ENCODE measurements at places on chromosomes 12 and 14.

DNA sequence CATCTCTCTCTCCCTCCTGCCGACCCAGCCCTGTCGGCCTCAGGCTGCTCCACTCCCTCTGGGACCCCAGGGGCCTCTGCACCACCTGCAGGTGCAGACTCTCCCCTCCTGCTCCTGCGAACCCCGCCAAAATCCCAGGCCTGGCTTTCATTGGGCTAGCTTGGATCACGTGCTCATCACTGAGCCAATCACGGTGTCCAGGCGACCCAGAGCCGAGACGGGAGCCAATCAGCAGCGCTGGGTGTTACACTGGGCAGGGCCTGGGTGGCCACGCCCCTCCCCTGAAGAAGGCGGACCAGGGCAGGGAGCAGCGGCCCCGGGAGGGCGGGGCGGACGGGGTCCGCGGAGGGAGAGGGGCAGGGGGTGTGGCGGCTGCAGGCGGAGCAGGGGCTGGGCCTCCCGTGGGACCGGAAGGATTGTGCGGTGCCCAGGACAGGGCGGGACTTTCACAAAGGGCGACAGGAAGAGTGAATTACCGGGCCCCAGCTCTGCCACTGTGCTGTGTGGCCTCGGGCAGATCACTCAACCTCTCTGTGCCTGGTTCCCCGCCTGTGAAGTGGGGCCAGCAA, 66.6 kb upstream of the FBRSL1 start:
- no peak for DNase-seq

DNA sequence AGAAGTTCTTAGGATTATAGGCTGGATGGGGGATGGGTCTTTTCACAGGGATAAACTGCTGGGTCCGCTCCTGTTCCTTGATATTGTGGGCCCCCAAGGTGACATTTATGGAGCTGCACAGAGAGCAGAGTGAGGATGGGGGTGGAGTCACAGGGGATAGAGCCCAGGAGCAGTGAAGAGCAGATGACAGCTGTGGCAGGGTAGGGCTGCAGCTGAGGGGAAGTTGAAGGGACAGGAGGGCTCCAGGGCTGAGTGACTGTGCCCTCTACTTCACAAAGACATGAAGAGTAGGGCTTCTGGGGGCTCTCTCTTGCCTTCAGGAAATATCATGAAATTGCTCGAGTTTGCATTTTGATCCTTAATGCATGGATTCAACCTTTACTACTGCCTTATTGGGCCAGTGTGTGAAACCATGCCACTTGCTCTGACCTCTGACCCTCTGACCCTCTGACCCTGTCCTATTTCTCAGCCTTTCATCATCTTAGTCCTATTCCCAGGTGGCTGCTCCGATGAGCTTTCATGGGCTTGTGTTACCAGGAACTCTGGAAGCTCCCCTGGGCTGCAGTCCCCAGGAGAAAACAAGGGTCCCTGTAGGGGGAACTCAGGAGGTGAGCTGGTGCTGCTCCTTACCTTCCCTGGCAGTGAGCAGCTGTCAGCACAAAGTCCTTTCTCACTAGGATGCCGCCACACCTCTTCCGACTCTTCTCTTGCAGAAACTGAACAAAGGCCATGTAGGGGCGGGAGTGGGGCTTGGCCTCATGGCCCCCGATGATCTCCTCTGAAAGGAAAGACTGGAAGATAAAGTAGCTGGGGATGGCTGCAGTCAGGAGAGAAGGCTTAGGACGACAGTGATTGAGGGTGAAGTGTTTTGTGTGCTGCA, 1.6 kb downstream of the GZMH start:
- no peak for DNase-seq

DNA sequence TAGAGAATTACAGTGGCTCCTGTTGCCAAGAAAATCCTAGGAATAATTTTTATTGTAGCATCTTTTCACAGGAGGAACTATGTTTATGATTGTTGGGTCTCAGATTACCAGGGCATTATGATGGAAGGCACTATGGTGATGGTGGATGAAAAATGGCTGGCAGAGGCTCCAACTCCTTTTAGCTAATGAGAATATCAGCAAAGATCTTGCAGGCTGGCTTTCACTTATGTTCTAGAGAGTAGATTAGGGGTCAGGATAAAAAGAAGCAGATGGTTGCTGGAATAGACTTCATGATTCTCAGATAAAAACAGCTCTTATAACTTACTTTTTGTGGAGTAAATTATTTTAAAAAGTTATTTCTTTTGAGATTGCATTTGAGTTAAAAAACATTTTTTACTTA, 501.9 kb downstream of the TRHDE start:
- no peak for DNase-seq

DNA sequence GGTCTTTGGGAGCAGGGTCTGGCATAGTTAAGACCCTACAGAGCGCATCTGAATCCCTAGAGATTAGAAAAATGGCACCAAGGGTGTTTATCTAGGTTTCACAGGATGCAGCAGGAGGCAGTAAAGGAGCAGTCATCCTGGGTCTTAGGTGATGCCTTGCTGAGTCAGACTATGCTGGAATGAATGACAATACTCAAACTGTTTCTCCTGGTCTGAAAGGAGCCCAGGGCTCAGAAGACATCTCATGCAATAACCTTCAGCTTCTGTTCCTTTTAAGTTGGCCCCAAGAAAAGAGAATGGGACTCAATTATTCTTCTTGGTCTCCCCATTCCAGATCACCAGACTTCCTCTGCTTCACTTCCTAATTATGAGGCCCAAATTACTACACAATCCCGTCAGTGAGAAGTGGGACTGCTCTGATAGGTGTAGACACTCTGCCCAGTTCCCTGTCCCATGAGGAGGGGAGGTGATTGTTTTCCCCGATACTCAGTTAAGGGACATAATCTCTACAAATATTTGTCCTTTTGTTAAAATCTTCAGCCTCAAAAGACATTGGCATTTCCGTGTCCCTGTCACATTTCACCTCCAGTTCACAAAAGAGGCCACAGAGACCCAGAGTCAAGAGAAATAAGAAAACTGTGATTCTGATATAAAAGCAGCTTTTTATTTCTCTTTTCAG, 14.8 kb upstream of the APOF start:
- DNase-seq: no peak

- DNase-seq: no peak
Observed at GRCh38 chr12:101563212-101563611, 31.6 kb upstream of the MYBPC1 start.

- DNase-seq: peak; percentile 60
Observed at GRCh38 chr12:128969480-128970055, 116.3 kb downstream of the GLT1D1 start.

DNA sequence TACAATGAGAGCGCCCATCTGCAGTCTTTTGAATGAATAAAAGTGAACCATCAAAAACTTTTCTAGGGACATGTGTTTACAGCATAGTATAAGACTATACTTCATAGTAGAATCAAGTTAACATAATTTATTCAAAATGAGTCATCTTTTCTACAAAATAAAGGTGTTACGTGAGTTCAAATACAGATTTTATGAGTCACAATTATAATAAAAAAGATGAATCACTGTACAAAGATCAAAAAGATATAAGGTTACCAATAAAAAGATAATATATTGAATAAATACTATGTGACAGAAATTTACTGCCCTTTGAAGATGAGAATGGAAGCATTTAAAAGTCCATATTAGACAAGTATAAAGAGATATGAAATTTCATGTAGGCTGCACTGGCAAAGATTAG, 2.8 kb downstream of the MBIP start:
- DNase-seq: no peak

DNA sequence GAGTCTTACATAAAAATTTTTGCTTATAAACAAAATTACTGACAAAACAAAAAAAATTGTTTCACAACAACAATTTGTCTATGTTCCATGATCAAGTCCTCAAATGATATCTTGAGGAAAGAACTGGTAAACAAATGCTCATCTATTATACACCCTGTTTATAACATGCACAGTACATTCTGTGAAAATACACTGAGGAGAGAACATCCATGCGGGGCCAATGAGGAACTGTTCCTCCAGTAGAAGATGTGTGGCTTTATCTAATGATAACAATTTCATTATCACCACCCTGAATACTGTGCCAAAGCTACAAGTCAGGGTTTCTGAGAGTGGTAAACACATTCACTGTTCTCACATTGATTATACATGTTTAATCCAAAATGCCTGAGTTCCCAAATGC, 10.8 kb downstream of the MLH3 start:
- no peak for DNase-seq

All from right kidney (tissue), 9 donors.